ENCODE measurements at places on chromosomes 16 and 17. TPM values are rescaled to one million over a fixed set of nuclear protein-coding genes. Genes with fewer than 3 reads are reported as not detected.
A peak's percentile ranks its signal among the peaks of the same experiment; 100 is the strongest.

Gene NGFR
- total RNA-seq = 18.9 TPM

- DNase-seq = no peak
Measured at GRCh38 chr17:48378708-48379392, 51.2 kb downstream of the SKAP1 start.

DNA sequence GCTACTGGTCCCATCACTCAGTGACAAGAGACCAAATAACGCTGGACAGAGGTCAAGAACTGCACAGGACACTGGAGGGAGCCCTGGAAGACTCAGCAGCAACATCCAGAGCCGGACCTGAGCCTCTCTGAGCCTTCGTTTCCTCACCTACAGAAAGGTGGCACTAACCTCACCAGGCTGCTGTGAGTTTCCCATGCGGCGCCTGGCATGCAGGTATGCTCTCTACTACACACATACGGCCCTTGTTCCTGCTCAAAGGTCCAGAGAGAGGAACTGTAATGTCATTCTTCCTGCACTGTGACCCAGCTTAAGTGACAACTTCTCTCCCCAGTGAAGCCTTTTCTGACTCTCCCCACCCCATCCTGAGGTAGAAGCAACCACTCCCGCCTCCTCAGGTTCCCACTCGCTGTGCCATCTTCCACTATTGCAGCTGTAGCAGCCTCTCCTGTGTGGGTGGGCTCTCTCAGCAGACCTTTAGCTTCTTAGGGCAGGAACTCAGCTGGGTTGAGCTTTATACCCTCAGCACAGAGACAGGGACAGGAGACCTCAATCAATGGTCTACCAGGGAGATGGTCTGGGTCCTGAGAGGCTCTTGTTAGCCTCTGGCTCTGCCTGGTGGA is 43.9 kb upstream of the SREBF1 start:
- DNase-seq = no peak

DNA sequence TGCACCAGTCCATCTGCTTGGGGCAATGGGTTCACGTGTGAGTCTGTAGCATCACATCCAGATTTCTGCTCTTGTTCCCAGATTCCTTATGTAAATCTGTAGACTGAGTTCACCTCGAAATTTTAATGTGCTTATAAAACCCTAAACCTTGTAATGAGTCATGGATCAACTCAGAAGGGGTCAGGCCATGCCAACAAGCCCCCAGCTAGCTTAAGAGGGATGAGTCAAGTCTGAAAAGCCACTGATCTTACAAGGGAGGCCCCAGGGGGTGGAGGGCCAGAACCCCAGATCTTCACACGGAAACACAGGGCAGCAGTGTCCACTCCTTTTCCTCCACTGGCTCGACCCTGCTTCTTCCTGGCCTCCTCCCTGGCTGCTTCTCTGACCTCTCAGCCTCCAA is 399.1 kb upstream of the CDH5 start:
- DNase-seq = no peak

GRCh38 chr17:62627219-62627903 is at the start of gene MRC2:
Gene MRC2 (plus strand): TSS chr17:62627670. CDS start chr17:62627803, 133 bp downstream.
- DNase-seq = peak; percentile 41

Data from adrenal gland (tissue), 19 donors.